NCI-H1417 (cell line): ENCODE measurements at places on chromosomes 5 and 9.

GRCh38 chr5:130799015-130799414 is 366.0 kb downstream of the HINT1 start:
- no peak for DNase-seq

GRCh38 chr9:120837921-120838320 is 4.8 kb downstream of the PSMD5 start:
- DNase-seq, result no peak

GRCh38 chr5:60507687-60508086 is 192.3 kb downstream of the DEPDC1B start:
- no peak for DNase-seq

- DNase-seq, result no peak
Measured at GRCh38 chr5:170821257-170821800, 37.8 kb downstream of the GABRP start.

GRCh38 chr9:123914517-123915196 is 15.3 kb downstream of the DENND1A start:
- DNase-seq, result no peak

DNA sequence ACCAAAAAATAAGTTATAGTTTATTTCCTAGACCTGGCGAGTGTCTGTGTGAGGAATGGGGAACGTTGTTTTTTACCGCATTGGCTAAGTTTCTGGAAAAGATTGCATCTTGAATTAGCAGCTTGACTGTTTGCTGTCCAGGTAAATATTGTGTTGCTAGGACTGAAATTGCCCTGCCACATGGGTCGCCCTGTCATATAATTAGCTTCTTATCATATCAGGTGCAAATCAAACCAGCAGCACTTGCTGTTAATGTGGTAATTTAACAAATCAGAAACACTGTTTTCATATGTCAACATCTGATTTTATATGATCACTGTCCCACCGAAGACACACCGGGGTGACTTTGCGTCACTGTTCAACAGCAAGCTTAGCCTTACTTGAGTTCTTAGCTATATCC is 63.7 kb upstream of the ZNF622 start:
- DNase-seq, result peak; percentile 47
